ENCODE measurements at places on chromosomes 4 and X.
A peak's percentile ranks its signal among the peaks of the same experiment; 100 is the strongest.

DNA sequence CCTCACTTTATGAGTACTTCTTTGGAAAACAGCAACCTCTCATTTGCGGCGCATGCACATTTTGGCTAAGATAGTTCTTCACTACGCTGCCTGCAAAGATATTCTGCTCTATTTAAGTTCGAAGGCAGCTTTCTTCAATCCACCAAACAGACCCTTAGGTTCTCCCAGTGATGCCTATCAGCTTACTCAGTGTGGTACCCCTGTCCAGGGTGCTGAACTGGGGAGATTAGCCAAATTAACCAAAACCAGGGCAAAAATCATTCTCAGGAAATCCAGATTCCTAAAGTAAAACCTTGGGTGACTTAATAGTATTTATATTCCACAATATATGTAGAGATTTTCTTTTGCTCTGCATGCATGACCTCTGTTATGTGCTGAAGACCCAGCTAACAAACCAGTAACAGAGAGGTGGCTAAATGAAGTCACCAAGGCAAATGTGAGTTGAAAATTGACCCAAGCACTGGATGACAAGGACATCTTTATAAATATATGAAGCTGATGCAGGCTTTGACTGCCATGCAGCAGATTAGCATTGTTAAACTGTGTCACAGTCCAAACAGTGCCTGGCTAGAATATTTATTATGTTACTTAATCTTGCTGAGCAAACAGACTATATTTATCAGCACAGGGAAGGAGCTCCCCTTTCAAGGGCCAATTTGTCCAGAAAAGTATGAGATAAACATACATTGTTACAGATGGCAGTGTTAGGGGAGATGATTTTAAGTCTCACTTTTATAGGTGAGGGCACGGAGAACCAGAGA lies 418.2 kb downstream of the STIM2 start:
- DNase-seq, result peak; percentile 20

- no peak for DNase-seq
Observed at GRCh38 chr4:88411491-88412096, 32.9 kb downstream of the HERC6 start.

DNA sequence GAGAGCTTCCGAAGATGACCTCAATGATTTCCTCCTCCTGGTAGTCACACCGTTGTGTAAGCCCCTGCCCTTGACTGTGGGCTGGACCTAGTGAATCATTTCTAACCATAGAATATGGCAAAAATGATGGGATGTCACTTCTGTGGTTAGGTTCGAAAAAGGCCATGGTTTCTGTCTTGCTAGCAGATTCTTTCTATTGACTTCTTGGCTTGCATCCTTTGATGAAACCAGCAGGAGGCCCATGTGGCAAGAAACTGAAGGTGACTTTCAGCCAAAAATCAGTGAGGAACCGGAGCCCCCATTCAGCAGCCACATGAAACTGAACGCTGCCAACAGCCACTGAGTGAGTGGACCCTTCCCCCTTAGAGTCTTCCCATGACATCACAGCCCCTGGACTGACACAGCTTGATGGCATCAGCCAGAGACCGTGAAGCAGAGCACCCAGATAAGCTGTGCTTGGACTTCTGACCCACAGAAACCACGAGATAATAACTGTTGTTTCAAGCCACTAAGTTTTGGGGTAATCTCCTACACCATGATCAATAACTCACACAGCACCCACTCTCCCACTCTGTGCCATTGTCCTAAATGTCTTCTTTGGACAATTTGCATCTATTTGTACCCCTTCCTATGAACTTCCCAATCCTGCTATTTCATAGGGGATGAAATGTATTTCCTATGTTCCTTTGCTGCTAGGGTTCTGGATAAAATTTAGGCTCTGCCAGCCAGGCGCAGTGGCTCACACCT lies 148.0 kb upstream of the STX18 start:
- DNase-seq, result no peak

GRCh38 chrX:45172890-45173289 lies 27.8 kb downstream of the DIPK2B start:
- no peak for DNase-seq

DNA sequence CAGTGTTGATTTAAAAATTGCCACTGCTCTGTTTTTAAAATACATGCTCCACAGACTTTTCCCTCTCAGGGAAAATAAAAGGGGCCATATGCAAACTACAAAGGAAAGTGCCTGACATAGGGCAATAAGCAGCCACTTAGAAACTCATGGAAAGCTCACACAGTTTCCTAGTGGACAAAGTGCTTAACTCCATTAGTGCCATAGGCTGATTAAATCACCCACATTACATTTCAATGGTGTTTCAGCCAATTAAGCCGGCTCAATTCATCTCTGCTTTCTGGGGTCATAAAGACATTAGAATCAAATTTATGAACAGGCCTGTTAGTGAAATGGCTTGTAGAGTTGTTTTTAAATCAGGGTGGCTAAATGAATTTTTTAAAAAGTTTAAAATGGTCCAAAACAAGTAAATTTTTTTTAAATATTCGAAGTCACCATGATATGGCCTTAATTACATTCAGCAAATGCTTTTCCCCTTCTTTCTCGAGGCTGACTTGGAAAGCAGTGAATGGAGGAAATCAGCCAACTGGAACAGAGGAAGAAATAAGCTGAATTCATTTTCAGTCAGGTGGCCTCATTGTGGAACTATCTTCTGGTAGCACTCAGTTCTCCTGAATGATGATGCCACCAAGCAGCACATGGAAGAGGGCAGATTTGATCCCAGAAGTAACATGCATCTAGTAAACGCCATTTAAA lies 2305.1 kb upstream of the AGA start:
- DNase-seq, result no peak

DNA sequence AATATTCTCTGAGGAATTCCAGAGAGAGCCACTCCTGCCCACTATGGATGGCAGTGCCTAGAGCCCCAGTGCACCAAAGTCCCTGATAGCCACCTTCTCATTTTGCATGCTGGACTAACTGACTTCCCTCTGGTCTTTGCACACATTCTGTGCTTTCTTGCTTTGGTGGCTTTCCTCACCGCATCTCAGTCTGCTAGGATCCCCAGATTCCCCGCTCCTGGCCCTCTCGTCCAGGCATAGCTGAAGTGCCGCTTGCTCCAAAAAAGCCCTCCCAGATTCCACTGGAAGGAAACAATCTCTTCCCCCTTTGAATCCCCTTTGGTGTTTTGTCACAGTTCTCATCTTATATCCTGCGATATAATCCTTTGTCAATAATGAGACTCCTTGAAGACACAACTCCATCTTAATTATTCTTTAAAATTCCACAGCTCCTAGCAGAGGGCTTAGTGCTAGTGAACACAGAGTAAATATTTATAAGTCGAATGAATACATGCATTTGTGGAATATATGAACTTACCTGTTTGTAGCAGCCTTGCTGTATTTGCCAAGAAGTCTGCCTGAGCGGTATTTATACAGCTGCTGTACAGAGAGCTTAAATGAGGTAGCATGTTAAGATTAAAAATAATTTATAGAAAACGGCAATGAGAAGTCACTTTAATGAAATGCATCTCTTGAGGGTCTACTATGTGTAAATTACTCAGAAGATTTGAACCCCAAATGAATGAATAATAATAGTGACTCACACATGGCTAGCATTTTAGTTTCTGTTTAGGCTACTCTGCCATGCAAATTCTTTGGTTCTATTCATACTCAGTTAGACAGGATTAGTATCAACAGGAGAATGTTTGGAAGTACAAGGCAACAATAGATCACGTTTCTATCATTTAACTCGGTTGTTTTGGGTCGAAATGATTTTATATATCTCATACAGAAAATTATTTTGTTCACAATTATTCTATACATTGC lies 421.9 kb upstream of the TENM3 start:
- DNase-seq, result no peak

DNA sequence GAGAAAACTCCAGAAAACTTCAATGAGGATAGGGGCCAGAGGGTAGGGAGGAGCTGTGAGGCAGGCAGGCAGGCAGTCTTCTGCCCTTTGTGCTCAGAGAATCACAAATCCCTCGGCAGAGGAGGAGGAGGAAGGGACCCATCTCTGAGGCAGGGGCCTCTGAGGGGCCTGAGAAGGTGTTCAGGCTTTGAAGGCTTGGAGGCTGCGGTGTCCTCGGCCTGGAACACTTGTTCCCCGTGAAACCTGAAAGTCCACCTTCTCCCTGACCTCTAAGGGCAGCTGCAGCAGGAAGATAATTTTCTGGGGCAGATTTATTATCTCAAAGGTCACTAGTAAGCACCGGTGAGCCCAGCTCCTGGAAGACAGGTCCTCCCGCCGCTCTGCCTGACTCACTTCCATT lies 200.3 kb upstream of the BCOR start:
- no peak for DNase-seq

DNA sequence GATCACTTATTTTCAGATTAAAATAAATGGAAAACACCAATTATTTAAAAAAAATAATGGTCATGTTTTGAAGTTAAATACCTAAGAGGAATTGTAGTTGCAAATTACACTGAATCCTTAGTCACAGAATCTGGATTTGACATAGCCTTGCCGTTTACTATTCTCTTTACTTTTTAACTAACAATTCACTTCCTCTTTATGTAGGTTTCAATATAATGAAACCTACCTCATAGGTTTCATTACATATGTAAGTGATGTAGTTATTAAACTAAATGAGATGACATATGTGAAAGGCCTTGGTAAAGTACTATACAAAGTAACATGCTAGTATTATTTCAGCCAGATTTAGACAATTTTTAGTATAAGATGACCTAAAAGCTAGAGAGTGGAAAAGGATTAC lies 6.5 kb downstream of the SPP1 start:
- no peak for DNase-seq

DNA sequence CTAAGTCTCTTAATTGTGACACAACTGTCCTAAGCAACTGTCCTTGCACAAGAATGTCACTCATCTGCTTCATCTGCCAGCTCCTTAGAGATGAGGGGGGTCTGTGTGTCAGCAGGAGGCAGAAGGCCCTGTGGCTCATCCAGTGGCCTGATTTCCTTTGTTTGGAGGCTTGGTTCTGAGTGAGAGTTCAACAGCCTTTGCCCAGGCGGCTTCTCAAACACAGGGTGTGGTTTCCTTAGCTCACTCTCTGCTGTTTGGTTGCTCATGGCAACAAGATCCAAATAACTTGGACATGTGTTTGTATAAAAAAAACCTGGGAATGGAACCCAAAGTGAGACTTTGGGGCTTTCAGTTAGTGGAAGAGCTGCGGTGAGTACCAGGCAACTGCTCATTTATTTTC lies 46.6 kb downstream of the MAP7D3 start:
- DNase-seq, result peak; percentile 57
